Daoy (cell line): ENCODE measurements at places on chromosomes 13 and 19. TPM values are rescaled to one million over a fixed set of nuclear protein-coding genes. Genes with fewer than 3 reads are reported as not detected.

Gene DCAF15
- total RNA-seq, result 29.4 and 40.5 TPM in 2 replicates

Gene LHB
- total RNA-seq, result 0.60 and 4.0 TPM in 2 replicates

Gene MBD3L2
- not detected in 2 replicates for total RNA-seq

Gene IZUMO2
- not detected in 2 replicates for total RNA-seq

Gene PRKD2
- total RNA-seq, result 15.3 and 22.9 TPM in 2 replicates

Gene ZNF415
- 8.7 and 11.5 TPM in 2 replicates for total RNA-seq

DNA sequence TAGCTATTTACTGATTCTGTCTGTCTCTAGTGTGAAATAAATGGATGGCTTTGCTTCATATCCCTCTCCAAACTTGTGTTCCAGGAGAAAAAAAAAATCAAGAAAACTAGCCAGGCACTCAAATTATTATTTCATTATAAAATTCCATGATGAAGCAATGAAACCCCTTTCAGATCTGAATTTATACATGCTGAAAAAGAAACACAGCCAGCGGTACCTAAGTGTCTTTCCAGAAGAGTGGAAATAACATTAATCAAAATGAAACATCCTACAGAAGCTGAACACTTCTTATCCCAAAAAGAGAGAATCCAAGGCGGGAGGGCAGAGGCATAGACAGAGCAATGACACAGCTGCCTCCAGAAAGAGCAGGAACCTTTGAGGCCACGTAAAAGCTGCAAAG, 15.9 kb downstream of the ENOX1 start:
- DNase-seq, result no peak

GRCh38 chr19:35518313-35518712, 4.9 kb upstream of the DMKN start:
- peak; percentile 94 for DNase-seq

DNA sequence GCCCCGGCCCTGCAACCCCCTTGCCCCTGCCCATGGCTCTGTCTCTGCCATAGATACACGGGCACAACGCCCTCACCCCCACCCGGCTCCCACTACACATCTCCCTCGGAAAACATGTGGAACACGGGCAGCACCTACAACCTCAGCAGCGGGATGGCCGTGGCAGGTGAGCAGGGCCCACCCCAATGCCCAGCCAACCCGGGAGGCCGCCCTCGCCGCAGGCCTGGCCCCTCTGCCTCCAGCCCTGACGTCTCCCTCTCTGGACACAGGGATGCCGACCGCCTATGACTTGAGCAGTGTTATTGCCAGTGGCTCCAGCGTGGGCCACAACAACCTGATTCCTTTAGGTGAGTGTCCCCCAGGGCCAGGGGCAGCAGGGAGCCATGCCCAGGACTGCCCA, 7.7 kb downstream of the YIPF2 start:
- DNase-seq, result no peak

DNA sequence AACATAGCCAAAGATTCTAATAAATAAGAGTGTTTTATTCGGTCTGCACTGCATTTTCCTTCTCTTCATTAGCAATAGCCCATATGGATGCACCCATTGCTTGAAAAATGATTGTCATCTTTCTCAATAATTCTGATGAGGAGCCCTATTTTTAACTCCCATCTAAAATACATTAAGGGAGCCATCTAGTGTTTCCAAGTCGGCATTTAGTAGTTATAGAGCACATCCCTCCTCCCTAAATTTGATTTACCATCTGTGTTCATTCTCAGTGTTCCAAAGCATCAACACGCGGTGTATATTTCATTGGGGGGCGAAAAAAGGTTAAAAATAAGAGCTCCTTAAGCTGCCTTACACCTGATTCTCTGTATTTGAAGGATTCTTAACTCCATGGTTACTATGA, 119.2 kb upstream of the IPO5 start:
- DNase-seq, result no peak
